Muscle of arm (tissue), 14 donors: ENCODE measurements at places on chromosomes 1 and 21. TPM values are rescaled to one million over a fixed set of nuclear protein-coding genes. Genes with fewer than 3 reads are reported as not detected.

- DNase-seq: no peak
Observed at GRCh38 chr1:158809256-158809655, 21.9 kb upstream of the MNDA start.

- DNase-seq: peak; percentile 92
Observed at GRCh38 chr1:178953034-178953433, 72.7 kb upstream of the FAM20B start.

GRCh38 chr1:224759135-224759534 lies 143.0 kb downstream of the CNIH3 start:
- DNase-seq: no peak

LRRC7 gene
- 38.4 TPM for polyA plus RNA-seq

- no peak for DNase-seq
Observed at GRCh38 chr1:93528412-93528811, 80.5 kb downstream of the FNBP1L start.

URB2 gene
- 5.1 TPM for polyA plus RNA-seq

GRCh38 chr1:248787430-248787829 lies 31.9 kb upstream of the LYPD8 start:
- DNase-seq: no peak

DNA sequence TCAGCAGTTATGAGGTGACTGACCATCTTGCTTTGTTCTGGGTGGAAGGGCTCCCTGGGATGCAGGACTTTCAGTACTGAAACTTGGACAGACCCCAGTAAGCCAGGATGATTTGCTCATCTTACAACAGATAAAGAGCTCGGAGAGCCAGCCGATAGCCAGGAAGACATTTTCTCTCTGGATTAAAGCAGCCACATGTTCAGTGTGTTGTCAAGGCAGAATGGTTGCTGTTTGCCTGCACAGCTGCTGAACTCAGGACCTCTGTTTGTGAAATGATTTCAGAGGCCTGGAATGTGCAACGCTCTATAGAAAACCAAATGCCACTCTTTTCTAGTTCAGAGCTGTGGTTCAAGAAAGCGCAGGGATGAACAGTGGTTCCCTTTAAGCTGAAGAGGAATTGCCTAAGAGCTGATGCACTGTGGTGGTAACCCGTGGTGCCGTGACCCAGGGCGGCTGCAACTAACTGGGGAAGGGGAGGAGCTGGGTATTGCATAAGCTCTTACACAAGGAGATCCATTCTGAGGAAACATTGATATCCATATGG lies 40.7 kb downstream of the CASQ2 start:
- peak; percentile 61 for DNase-seq

- no peak for DNase-seq
Observed at GRCh38 chr1:11519629-11520031, 40.7 kb downstream of the DISP3 start.

- DNase-seq: no peak
Observed at GRCh38 chr1:84956655-84957054, 40.3 kb downstream of the MCOLN2 start.

AK4 gene
- polyA plus RNA-seq: 10.9 TPM
